ENCODE measurements at places on chromosomes 3 and 15. TPM values are rescaled to one million over a fixed set of nuclear protein-coding genes. Genes with fewer than 3 reads are reported as not detected.

The TRIM42 gene
- not detected for total RNA-seq

The PLA2G4E gene
- not detected for total RNA-seq

The RLBP1 gene
- not detected for total RNA-seq

The GRIP2 gene
- 6.5 TPM for total RNA-seq

The FAM81A gene
- total RNA-seq, result 7.3 TPM

- DNase-seq, result no peak
These were observed 51.6 kb downstream of the TRPM1 start for GRCh38 chr15:31049682-31050615.

GRCh38 chr3:139585820-139586219 lies 46.3 kb upstream of the RBP1 start:
- DNase-seq, result no peak

DNA sequence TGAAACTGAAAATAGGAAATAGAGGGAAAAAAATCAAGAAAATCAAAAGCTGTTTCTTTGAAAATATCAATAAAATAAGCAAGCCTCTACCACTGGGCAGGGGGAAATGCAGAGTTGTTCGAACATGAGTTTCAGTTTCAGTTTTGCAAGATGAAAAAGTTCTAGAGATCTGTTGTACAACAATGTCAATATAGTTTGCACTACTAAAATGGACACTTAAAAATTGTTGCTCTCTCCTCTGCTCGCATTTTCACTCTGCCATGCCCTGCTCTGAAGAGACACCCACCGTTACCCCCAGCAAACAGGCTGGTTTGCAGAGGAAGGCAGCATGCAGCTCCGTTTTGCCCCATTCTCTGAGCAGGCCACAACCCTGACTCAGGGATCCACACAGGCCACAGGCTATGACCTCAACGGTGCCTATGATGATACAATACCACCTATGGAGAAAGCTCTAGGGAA lies 64.5 kb downstream of the ZNF148 start:
- no peak for DNase-seq

DNA sequence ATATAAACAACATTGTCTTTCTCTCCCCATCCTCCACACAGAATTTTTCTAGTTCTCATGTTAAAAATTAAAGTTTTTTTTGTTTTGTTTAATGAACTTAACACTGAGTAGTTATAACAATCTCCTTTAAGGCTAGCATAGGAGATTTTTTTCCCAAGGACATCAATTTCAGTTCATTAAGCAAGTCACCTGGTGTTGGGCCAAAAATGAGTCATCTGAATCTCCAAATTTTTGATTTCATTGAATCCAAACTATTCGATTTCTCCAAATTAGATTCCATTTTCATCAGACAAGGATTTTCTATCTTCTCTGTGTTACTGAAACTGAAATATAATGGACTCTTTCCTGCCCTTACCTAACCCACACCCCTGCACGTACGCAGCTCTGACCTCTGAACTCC lies 631.4 kb upstream of the MDFIC2 start:
- DNase-seq, result no peak

DNA sequence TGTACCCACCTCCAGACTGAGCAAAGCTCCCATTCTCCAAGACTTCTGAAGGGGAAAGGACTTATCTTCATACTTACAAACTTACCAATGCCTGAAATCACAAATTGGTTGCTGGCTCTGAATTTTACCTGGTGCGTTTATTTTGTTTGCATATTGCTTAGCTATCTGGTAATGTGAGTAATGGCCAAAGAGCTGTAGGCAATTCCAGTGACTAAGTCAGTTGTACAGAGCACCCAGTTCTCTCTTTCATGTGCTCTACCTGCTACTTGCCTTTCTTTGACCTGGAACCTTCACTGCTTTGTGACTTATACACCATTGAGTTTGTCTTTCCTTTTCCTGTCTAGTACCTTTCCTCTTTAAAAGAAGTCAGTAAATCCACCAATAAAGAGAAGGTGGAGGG lies 755.9 kb upstream of the LMCD1 start:
- DNase-seq, result no peak

- no peak for DNase-seq
These were observed 26.6 kb downstream of the SLC28A1 start for GRCh38 chr15:84910928-84911623.

DNA sequence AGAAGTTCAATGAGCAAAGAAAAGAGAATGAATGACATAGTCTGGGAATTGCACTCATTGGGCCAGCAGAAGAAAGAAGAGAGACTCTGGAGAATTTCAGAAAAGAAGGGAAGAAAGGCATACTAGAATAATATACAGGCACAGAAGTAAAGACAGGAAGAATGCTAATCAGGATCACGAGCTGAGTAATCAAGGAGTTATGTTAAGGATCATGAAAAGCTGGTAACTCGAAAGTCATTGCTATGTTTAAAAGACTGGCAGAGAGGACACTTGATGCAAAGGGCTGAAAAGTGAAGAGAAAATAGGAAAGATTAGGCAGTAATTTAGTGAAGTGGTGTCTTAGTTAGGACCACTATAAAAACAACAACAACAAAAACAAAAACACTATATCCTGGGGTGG lies 284.1 kb downstream of the ZBBX start:
- no peak for DNase-seq

DNA sequence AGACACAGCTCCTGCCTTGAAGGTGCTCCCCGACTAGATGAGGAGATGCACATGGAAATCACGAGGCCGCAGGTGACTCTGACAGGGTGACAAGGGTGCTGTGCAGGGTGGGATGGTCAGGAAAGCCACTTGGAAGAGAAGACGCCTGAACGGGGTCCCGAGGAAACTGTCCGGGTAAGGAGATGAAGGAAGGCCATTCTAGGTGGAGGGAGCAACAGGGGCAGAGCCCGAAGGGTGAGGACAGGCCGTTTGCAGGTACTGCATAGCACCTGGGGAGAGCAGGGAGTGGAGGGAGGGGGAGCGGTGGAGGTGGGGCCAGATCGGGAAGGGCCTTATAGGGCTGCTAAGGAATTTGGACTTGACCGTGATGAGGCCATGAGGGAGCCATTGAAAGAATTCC lies 105.6 kb upstream of the DLG1 start:
- DNase-seq, result no peak

Data from Panc1 (cell line).